CD4-positive, alpha-beta memory T cell (primary cell): ENCODE measurements at places on chromosomes 5 and 9.

DNA sequence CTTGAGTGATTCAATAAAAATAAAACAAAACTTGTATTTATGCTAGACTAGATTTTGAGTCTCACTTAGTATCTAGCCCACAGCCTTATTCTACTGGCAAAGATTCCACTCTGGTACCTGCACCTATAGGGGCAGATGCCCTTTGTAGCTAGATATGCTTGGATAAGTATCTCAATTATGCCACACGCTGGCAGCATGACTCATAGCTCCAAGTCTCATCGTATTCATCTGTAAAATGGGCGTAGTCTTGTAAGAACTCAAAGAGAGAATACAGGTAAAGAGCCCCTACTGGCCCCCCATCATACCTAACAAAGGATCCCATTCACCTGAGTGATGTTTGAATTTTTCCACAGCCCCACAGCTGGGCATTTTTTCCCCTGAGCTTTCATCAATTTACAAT lies 45.9 kb upstream of the ASTN2 start:
- no peaks in the 10 kb centered on the region for H3K27me3 ChIP-seq
- no peaks in the 10 kb centered on the region for H3K4me1 ChIP-seq
- H3K4me3 ChIP-seq: no peak overlapping the region
- H3K27ac ChIP-seq: no peak overlapping the region

DNA sequence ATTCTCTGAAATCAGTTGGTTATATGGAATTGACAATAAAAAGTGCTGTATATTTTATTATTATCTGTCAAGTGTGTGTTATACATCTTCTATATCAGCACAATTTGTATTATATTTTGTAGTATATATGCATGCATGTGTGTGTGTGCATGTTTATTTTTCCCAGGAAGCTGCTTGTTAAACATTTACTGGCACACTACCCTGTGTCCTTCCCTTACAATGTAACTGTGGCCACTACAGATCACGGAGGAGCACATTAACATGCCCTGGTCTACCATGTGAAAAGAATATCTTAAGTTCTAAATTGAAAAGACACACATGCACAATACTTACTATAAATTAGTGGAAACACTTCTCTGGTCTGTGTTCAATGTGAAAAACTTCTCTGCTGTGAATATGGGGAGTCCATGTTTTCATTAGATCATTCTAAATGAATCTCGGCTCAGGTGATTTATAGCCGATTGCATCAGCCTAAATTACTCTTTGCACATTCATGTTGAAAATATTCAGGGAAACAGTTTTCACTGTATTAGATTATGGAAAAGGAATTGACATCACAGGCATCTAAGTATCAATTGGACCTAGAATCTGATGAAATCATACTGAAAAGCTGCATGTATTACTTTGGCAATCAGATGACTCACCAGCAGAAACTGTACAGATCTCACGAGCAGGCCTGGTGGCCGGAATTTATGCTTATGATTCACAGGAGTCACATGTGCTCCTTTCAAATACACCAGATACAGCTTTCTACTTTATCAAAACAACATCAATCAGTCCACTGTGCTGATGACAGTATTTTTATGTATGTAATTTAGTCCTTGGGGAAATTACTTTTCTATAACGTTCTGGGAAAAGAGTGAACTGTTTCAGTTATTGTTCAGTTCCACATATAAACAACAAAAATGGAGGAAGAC lies 39.4 kb downstream of the LURAP1L start:
- H3K27me3 ChIP-seq: no peaks in the 10 kb centered on the region
- no peaks in the 10 kb centered on the region for H3K36me3 ChIP-seq
- H3K27ac ChIP-seq: no peak overlapping the region
- H3K4me1 ChIP-seq: no peaks in the 10 kb centered on the region
- DNase-seq: no peak

DNA sequence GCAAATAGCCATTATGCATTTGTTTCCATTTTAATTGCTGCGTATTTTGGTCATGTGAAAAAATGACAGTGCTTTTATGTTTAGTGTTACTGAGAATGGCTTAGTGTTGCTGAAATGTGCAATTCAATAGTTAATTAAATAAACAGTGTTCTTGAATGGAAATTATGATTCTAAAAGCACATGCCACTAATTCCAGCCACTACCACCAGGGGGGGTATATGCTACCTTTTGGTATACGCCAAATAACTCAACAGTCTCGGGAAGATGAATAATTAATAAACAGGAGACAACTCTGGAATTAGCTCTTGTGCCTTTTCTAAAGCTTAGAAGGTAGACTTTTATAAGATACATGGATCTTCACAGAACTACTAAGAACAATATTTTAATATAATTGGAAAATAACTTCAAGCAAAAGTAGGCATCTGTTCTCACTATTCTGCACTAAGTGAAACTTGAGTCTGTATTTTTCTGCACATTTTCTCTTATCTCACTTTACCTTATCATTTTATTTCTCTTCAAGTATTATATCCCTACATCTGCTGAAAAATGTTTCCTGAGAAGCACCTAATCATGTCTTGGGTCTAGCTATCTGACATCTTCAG lies 83.5 kb upstream of the MINAR2 start:
- no peaks in the 10 kb centered on the region for H3K27me3 ChIP-seq
- DNase-seq: peak; percentile 19
- H3K36me3 ChIP-seq: no peaks in the 10 kb centered on the region
- no peaks in the 10 kb centered on the region for H3K4me1 ChIP-seq
- no peak overlapping the region for H3K4me3 ChIP-seq
- no peak overlapping the region for H3K27ac ChIP-seq

GRCh38 chr9:109556061-109556460 lies 58.0 kb upstream of the PTPN3 start:
- no peak for DNase-seq
- H3K27ac ChIP-seq: no peak overlapping the region
- no peak overlapping the region for H3K4me3 ChIP-seq

GRCh38 chr9:137025517-137025966 lies 2.5 kb downstream of the ABCA2 start:
- peaks cover 46% of the 10 kb centered on the region for H3K4me1 ChIP-seq
- H3K4me3 ChIP-seq: no peak overlapping the region
- H3K27me3 ChIP-seq: no peaks in the 10 kb centered on the region
- peak overlapping the region; percentile 2 for H3K27ac ChIP-seq
- DNase-seq: no peak

DNA sequence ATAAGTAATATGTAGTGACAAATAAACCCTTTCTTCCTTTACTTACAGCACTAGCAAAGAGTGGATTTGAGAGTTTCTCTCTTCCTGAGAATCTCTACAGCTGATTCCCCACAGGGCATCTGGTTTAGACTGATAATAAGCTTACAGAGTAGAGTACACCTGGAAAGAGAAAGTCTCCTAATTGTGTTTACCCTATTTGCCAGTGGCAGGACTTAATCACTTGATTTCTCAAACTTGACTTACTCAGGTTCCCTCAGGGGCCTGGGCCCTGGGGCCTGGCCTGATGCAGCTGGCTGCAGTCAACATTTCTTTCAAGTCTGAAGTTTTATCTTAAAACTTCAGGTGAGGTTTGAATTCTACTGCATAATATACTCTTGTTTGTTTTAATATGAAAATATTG lies 38.0 kb upstream of the UBTD2 start:
- no peak overlapping the region for H3K4me3 ChIP-seq
- no peak for DNase-seq
- H3K4me1 ChIP-seq: no peaks in the 10 kb centered on the region
- H3K27me3 ChIP-seq: no peaks in the 10 kb centered on the region
- H3K27ac ChIP-seq: no peak overlapping the region

DNA sequence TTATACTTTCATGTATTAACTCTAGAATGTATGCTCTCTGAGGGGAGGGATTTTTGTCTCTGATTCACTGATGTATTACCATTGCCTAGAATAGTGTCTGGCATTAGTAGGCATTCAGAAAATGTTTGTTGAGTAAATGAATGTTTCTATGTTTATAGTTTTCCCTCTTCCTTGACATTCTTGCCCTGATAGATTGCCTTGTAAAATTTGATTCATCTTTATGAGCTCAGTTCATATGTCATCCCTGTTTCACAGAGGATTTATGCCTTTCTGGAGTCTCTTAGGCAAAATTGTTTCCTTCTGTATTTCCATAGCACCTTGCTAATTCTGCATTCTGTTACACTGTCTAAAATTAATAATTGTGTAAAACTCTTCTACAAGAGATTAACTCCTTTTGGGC lies 72.3 kb downstream of the RASA1 start:
- peaks cover 29% of the 10 kb centered on the region for H3K4me1 ChIP-seq
- DNase-seq: no peak
- H3K27me3 ChIP-seq: no peaks in the 10 kb centered on the region

GRCh38 chr9:129752900-129753729 lies at the start of gene PTGES:
PTGES (minus strand) TSS chr9:129753042; CDS start chr9:129753012, 30 bp downstream.
- H3K36me3 ChIP-seq: no peaks in the 10 kb centered on the region
- H3K27me3 ChIP-seq: no peaks in the 10 kb centered on the region
- no peak for DNase-seq
- no peak within 1 kb of the TSS for H3K27ac ChIP-seq

- H3K27me3 ChIP-seq: no peaks in the 10 kb centered on the region
- H3K36me3 ChIP-seq: no peaks in the 10 kb centered on the region
- DNase-seq: no peak
- no peak overlapping the region for H3K27ac ChIP-seq
Measured at GRCh38 chr5:9567039-9567438, 21.2 kb upstream of the SEMA5A start.

- no peaks in the 10 kb centered on the region for H3K4me1 ChIP-seq
- no peak overlapping the region for H3K4me3 ChIP-seq
- H3K36me3 ChIP-seq: no peaks in the 10 kb centered on the region
- H3K27ac ChIP-seq: no peak overlapping the region
- no peaks in the 10 kb centered on the region for H3K27me3 ChIP-seq
Measured at GRCh38 chr5:109529520-109529919, 119.7 kb upstream of the PJA2 start.

- no peaks in the 10 kb centered on the region for H3K4me1 ChIP-seq
- H3K27me3 ChIP-seq: no peaks in the 10 kb centered on the region
- H3K36me3 ChIP-seq: no peaks in the 10 kb centered on the region
- no peak overlapping the region for H3K27ac ChIP-seq
- no peak for DNase-seq
- no peak overlapping the region for H3K4me3 ChIP-seq
Measured at GRCh38 chr5:117107859-117108258, 533.2 kb upstream of the SEMA6A start.

DNA sequence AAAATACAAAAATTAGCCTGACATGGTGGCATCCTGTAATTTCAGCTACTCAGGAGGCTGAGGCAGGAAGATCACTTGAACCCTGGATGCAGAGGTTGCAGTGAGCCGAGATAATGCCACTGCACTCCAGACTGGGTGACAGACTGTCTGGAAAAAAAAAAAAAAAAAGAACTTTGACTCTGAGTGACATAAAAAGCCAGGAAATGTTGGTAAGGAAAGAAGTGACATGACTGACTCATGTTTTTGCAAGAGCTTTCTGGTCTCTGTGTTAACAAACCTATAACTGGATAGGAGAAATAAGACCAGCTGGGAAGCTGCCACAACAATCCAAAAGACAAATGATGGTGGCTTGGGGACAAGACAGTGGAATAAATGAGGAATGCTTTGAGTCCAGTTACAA lies 272.1 kb downstream of the HINT1 start:
- H3K4me3 ChIP-seq: no peak overlapping the region
- no peak for DNase-seq
- no peaks in the 10 kb centered on the region for H3K4me1 ChIP-seq

DNA sequence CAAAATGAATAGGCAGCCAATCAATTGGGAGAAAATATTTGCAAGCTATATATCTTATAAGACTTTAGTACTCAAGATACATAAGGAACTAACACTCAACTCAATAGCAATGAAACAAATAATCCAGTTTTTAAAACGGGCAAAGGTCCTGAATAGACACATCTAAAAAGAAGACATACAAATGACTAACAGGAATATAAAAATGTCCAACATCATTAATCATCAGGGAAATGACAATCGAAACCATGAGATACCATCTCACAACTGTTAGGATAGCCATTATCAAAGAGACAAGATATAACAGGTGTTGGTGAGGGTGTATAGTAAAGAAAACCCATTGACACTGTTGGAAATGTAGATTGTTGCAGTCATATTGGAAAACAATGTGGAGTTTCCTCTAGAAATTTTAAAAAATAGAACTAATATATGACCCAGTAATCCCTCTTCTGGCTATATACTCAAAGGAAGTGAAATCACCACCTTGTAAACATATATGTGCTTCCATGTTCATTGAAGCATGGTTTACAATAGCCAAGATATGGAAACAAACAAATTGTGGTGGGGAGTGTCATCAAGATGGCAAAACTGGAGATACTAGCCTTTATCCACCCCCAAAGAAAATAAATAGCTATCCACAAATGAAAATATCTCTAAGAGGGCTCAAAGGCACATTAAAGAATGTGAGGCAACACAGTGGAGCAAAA lies 13.9 kb upstream of the BTNL3 start:
- DNase-seq: no peak
- H3K4me3 ChIP-seq: no peak overlapping the region
- no peaks in the 10 kb centered on the region for H3K4me1 ChIP-seq
- H3K27ac ChIP-seq: no peak overlapping the region
- H3K36me3 ChIP-seq: no peaks in the 10 kb centered on the region

- no peaks in the 10 kb centered on the region for H3K4me1 ChIP-seq
- no peak overlapping the region for H3K27ac ChIP-seq
- H3K27me3 ChIP-seq: no peaks in the 10 kb centered on the region
- no peaks in the 10 kb centered on the region for H3K36me3 ChIP-seq
Measured at GRCh38 chr5:135739383-135739981, 95.0 kb upstream of the SLC25A48 start.

GRCh38 chr9:90881648-90882047 lies 80.0 kb downstream of the SYK start:
- no peak overlapping the region for H3K27ac ChIP-seq
- no peaks in the 10 kb centered on the region for H3K4me1 ChIP-seq
- H3K27me3 ChIP-seq: no peaks in the 10 kb centered on the region
- no peaks in the 10 kb centered on the region for H3K36me3 ChIP-seq
- H3K4me3 ChIP-seq: no peak overlapping the region

GRCh38 chr9:97954550-97954989 lies 16.6 kb upstream of the HEMGN start:
- H3K27ac ChIP-seq: no peak overlapping the region
- peaks cover 6% of the 10 kb centered on the region for H3K4me1 ChIP-seq
- H3K27me3 ChIP-seq: no peaks in the 10 kb centered on the region
- DNase-seq: peak; percentile 65

GRCh38 chr5:110957934-110958333 lies 113.6 kb upstream of the TSLP start:
- no peak for DNase-seq
- H3K27ac ChIP-seq: no peak overlapping the region
- H3K4me3 ChIP-seq: no peak overlapping the region
- no peaks in the 10 kb centered on the region for H3K27me3 ChIP-seq
- no peaks in the 10 kb centered on the region for H3K36me3 ChIP-seq
- H3K4me1 ChIP-seq: no peaks in the 10 kb centered on the region

DNA sequence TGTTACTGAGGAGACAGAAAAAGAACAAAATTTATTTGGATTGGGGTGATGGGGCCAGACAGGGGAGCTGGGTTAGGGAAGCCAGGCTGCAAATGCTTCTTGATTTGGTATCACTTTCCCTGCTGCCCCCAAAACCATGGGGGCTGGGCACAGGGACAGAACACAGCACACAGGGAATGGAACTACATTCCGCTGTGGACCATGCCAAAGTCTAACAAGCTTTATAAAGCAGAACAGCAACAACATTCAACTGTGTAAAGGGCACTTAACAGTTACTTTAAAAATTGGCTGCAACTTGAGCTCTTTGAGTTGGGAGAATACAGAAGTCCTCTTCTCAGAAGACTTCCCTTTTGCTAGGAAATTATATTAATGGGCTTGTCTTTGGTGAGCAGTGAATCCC lies 23.8 kb downstream of the C5orf58 start:
- peaks cover 66% of the 10 kb centered on the region for H3K4me1 ChIP-seq
- H3K27ac ChIP-seq: no peak overlapping the region
- H3K36me3 ChIP-seq: peaks cover 95% of the 10 kb centered on the region

GRCh38 chr5:16072616-16073015 lies 107.0 kb downstream of the MARCHF11 start:
- no peaks in the 10 kb centered on the region for H3K27me3 ChIP-seq
- no peak for DNase-seq
- no peaks in the 10 kb centered on the region for H3K36me3 ChIP-seq
- no peak overlapping the region for H3K27ac ChIP-seq
- no peak overlapping the region for H3K4me3 ChIP-seq
